ENCODE measurements at places on chromosomes 5 and 9.
A peak's percentile ranks its signal among the peaks of the same experiment; 100 is the strongest.

DNA sequence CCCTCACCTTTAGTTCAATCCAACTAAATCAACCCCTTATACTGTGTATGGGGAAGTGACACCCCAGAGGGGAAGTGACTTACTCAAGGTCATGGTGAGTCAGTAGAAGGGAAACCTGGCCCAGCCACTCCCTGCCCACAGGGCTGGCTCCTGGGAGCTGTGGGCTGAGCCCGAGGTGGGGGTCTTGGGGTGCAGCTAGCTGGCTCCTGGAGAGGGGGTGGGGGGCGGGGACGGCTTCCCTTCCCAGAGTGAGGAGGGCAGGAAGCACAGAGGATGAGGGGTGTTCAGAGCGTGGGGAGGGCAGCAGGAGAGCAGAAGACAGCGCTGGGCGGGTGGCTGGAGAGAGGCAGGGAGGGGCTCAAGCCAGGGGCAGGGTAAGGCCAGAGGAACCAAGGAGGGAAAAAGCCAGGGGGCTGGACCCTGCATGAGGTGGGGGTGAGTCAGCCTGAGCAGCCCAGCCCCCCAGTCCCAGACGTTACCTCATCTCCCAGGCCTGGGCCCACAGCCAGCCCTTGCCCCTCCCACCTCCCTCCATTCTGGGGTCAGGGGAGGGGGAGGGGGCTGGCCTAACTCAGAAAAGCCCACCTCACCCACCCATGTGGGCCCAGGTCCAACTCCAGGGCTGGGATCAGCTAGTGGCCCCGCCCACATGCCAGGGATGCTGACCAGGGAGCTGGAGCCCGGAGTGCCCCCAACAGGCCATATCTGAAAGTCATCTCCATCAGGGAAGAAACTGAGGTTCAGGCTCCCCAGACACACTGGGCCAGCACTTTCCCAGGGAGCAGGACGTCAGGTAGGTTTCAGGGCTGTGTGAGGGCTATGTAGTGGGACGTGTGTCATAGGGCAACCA lies 2.8 kb downstream of the PDLIM7 start:
- peak; percentile 96 for DNase-seq

DNA sequence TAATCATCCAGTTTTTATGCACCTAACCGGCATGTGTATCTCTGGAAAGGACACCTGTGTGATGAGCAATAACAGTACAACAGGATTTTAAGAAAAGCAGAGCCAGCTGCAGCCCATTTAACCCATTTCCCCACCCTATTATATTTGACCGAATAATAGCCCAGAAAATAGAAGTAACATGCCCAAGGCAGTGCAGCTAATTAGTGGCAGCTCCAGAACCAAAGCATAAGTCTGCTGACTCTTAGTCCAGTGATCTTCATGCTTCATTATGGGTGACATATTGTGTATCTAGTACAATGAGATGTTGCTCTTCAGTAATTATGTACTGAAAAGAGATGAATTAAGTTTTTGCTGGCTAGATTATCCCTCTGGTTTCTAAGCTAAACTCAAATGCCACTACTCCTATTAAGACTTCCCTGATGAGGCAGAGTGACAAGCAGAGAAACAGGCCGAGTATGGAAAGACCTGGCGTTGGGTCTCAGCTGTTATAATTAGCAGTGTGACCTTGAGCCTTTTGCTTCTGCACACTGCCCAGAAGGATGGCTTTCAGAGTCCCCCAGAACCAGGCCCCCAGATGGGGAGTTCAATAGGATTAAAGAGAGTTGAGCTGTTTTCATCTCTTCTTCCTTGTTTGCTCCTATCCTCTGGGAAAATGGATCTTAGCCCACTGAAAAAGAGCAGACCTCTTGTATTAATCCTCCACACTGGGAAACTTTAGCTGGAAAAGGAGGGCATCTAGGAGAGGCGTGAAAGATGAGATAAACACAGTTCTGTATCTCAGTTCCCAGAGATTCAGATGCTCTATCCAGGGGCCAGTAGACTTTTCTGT lies 10.8 kb upstream of the C1QTNF3 start:
- DNase-seq: no peak

GRCh38 chr9:32877103-32877502 lies 93.8 kb downstream of the TMEM215 start:
- no peak for DNase-seq

- no peak for DNase-seq
Observed at GRCh38 chr9:112894699-112895098, 4.0 kb upstream of the SLC46A2 start.

DNA sequence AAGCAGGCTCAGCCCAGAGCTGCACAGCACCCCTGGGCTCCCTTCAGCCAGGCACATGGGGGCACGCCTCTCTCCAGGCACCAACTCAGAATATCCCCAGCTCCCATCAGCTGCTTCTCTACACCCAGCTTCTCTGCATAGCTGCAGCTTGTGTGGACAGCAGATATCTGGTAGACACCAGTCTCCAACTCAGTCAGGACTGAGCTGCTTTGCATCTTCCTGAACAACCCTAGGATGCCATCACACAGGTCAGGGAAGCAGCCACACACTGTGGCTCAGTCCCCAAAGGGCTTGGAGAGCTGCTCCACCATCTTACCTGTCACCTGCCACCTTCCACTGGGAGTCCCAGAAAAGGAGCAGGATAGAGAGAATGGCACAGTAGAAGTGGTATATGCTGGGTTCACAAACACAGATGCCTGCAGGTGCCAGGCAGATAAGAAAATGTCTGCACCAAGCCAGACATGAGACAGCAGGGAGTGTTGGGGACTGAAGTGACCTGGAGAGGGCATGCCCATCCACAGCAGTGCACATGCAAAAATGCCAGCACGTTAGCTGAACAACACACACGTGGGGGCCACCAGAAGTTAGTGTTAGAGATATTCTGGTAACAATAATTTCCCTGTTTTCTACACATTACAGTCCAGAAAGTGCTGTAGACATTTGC lies 42.0 kb downstream of the THBS4 start:
- no peak for DNase-seq

DNA sequence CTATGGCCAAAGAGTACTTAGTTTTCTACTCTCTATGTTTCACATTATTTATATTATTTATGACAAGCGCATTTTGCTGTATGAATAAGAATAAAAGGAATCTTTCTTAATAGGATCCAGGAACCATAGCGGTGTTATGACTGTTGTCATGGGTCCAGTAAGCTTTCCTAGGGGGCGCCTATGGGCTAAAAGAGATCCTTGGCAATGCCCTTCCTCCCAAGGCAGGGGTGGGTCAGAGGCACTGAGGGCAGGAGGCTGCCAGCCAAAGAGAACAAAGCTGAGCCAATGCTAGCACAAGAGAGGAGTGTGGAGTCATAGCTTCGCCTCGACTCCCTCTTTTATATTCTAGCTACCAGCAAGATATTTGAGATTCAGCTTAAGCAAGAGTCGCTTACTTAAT lies 98.4 kb upstream of the GNAQ start:
- DNase-seq: peak; percentile 47

DNA sequence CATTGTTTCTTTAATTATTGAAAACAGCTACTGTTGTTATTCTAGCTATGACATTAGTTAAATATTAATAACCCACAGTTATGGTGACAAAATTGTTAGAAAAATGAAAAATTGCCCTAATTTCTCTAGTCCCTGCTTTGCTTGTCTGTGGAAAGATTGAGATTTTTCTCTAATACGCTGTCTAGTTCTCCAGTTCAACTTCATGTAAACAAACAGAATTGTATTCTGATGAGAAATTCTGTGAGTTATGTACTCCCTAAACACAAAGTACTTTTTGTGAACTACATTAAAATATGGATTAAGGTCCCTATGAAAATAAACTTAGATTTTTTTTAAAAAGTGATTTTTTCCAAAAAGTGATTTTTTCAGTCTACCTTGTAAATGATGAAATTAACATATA lies 8.7 kb downstream of the SLF1 start:
- no peak for DNase-seq

DNA sequence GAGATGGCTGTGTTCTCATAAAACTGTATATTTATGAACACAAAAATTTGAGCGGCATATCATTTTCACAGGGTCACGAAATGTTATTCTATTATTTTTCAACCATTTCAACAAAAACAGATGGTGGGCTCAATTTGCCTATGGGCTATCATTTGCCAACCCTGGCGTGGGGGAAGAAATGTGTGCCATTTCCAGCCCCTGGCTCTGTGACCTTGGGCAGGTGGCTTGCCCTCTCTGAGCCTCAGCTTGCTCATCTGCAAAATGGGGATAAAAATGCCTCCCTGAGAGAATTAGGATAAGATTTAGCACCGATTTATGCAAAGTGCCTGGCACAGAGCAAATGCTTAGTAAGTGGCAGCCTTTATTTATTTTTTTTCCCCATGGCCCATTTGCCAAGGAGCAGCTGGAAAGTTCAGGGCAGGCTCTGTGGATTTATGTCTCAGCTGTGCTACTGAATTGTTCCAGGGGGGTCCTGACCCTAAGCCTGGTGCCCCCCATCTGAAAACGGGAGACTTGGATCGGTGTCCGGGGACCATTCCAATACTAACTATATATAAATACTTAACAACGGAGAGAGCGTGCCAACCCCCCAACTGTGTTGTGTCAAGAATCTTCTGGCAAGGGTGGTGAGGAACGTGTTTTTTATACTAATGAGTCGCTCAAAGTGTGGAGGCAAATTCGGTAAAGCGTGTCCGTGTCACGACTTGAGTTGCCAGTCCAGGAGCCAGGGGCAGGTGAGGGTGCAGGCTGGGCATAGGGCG lies 34.5 kb downstream of the HRH2 start:
- no peak for DNase-seq

DNA sequence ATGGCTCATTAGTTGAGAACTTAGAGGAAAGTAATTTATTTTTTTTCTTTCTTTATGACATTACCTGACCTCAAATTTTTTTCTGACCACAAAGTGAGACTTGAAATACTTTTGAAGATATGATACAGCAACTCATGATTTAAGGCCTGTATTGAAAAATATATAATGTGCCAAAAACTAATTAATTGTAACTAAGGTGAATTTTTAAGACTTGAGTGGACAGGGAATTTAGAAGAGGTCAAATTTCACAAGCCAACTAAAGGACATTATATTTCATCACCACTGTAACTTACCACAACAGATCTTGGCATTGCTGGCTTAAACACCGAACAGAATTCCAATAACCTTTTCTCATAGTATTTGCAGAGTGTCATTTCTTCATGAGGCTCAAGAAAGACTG lies 1.8 kb downstream of the CCNH start:
- no peak for DNase-seq
